ENCODE measurements at places on chromosomes 3 and 15.

DNA sequence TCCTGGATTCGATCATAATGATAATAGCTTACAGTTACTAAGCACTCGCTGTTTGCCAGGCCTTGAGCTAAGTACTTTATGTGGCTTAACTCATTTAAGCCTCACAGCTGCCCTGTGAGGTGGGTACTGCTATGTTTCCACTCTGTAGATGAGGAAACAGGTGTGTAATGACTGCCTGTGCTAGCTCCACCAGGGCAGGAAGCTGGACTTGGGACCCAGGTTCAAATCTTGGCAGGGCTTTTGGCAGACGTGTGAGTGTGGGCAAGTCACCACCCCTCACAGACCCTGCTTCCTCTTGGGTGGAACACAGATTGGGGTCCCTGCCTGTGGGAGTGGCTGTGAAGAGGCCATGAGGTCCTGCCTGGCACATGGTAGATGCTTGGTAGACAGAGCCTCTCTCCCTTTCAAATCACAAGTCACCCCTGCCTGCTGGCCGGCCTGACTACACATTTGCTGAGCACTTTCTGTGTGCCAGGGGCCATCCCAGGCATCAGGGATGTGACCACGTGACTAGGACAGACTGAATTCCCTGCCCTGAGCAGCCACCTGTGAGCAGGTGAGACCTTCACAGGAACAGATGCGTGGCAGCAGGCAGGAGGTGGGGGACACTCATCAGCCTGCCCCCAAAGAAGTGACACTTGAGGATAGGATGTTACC is 3.7 kb downstream of the EFCC1 start:
- no peak for DNase-seq

GRCh38 chr3:189144645-189145044 is 27.1 kb upstream of the TPRG1 start:
- DNase-seq, result peak; percentile 96

DNA sequence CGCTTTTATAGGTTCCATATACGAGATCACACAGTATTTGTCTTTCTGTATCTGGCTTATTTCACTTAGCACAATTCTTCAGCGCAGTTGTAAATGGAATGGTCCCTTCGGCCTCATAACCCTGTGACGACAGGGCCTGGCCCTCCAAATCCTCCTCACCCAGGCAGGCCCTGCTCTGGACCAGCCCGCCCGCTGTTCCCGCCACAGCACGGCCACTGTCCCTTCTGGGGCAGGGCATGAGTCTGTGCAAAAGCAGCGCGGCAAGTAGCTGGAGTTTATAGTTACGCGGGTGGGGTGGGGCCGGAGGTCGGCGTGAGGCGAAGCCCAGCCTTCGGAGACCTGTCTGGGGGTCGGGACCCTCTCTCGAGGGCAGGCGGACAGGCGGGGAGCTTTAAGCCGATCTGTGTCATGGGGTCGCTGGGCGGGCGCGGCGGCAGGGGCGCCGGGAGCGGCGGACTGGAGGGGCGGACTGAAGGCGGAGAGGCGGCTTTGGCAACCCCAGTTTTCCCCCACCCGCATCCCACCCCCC is 543 bp downstream of the ARPIN start:
- DNase-seq, result no peak

DNA sequence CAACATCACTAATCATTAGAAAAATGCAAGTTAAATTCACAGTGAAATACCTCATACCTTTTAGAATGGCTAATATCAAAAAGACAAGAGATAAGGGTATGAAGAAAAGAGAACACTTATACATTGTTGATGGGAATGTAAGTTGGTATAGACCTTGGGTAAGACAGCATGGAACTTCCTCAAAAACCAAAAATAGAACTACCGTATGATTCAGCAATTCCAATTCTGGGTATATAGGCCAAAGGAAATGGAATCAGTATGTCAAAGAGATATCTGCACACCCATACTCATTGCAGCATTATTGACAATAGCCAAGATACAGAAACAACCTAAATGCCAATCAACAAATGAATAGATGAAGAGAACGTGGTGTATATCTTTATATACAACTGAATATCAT is 166.8 kb upstream of the LRRN1 start:
- DNase-seq, result no peak

- no peak for DNase-seq
Observed at GRCh38 chr3:23664459-23664858, 141.3 kb upstream of the UBE2E1 start.

- no peak for DNase-seq
Observed at GRCh38 chr3:42129014-42129953, 38.1 kb downstream of the TRAK1 start.

- no peak for DNase-seq
Observed at GRCh38 chr15:38847666-38848065, 283.1 kb upstream of the RASGRP1 start.

DNA sequence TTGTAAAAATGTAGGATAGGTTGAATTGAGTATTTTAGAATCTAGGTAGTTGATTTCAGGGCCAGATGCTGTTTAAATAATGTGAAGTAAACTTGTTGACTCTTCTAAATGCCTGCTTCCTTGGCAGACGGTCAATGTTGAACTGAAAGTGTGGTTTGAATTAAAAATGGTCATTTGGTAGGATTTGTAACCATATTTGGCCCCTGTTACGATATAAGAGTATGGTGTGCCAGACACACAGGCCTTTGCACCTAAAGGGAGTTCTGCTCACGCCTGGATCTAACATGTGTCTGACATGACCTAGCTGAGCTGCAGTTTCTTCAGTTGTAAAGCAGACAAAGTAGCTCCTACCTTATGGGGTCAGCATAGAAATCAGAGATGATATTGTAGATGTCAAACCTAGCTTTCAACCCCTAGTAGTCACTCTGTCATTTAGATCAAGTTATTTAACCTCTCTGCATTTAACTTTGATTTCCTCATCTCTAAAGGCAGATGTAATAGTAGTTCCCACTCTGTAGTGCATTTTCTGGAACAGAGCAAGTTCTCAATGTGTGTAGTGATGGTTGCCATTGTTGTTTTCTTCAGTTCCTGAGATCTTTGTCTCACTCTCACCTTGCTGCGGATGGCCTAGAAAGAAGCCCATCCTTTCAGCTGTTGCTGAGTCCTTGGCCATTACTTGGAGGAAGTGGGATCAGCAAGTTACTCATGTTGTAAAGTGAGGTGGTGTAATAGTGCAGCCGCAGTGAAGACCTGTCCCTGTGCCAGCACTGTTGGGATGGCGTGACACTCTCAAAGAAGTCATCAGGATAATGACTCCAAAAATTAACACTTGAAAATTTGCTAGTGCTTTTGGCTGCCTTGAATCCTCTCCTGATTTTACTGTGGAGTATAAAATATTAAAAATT is 90.2 kb downstream of the GHSR start:
- DNase-seq, result no peak

DNA sequence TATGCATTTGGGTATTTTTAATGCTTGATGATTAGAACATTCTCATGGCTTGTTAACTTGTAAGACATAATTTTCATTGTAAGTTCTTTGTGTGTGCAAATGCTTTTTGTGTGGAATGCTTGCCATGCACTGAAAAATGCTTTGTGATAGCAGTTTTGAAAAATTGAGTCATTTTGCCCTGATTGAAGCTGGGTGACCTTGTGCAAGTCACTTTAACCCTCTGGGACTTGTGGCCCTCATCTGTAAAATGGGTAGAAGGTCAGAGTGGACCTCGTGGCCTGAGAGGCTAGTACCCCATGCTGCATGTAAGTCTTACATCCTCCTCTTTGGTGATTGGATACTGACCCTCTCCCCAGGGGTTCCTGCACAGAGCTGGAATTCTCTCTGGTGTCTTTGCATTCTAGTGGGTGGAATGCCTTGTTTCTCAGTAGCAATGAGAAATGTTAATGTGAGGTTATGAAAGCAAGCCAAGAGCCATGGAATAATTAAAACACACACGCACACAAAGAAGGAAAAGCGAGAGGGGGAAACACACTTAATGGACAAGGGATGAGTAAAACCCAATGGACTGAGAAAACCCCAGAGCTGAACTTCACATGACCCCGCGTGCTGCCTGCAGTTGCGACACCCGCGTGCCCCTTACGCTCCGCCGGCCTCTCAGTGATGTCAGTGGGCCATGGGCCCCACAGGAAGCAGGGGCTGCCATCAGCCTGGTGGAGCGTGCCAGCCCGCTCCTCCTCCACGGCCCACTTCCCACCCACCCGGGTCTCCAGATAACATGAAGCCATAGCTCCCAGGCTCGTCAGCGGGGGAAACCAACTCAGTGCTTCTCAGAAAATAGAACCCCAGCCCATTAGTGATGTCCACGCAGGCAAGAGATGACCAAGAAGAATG is 44.0 kb downstream of the SMAD3 start:
- DNase-seq, result no peak

DNA sequence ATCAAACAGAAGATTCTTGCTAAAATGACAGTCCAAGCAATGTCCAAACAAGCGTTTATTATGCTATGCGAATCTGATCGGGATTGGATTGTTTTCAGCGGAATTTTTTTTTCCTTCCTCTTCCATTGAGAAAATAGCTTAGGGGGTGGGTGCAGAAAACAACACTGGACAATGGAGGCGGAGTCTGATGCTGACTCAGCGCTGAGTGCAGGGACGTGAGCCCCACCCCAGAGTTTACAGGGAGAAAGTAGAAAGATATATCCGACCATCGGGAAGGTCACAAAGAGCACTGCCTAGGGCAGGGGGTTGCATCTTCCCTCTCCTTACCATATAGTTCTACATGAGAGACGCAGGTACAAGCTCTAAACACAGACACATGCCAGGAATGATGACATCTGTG is 117.0 kb downstream of the FOXP1 start:
- DNase-seq, result no peak

DNA sequence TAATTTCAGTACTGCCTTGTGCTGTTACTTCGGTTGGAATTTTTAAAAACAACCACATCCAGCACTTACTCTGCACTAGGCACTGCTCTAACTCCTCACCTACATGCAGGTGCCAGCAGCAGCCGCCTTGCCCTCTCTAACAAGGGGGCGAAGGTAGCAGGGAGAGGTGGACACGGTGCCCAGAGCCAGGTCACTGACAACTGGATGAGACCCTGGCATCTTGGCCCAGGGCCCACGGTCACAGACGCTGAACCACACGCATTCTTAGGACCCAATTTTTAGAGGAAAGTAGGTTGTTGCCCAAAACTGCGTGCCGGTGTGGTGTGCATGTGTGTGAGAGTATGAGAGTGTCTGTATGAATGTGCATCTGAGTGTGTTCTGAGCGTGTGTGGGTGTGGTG is 63.4 kb upstream of the GATA2 start:
- no peak for DNase-seq

All from NCI-H1105 (cell line).